Right lobe of liver (tissue), 6 donors: ENCODE measurements at places on chromosomes 7 and 10.

DNA sequence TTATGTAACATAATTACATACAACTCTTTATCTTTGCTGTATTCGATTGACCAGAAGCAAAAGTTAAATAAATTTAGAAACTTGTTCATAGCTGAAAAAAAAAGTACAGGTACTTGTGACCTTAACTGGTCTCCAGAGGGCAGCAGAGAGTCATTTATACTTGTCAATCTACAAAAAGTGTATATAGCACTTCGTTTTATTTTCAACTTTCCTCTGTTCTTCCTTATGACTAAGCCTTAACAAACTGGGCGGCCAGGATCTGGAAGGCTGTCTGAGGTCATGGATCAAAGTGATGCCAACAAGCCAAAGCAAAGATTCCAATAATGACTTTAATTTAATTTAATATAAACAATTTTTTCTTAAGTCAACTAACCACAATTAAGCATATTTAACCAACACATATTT lies 29.8 kb downstream of the C10orf67 start:
- DNase-seq: no peak
- H3K27ac ChIP-seq: no peak overlapping the region
- no peaks in the 10 kb centered on the region for H3K27me3 ChIP-seq

DNA sequence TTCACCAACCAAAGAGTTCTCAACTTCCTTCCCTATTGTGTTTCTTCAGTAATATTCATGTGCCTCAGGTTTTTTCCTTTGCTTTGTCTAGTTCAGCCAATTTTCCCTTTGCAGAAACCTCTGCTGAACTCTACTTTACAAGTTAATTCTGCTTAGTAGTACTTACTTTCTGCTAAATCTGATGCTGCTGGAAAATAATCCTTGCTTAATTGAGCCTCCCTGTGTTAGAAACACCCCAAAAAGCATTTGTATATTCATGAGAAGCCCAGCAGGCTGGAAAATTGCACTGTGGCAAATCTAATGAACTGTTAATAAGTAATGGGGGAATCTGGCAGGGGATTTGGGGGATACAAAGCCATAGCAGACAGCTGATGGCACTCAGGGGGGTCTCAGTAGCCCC lies 78.5 kb downstream of the CDCA7L start:
- H3K4me1 ChIP-seq: no peaks in the 10 kb centered on the region
- no peak overlapping the region for H3K27ac ChIP-seq
- no peaks in the 10 kb centered on the region for H3K27me3 ChIP-seq
- DNase-seq: no peak
- H3K36me3 ChIP-seq: no peaks in the 10 kb centered on the region

DNA sequence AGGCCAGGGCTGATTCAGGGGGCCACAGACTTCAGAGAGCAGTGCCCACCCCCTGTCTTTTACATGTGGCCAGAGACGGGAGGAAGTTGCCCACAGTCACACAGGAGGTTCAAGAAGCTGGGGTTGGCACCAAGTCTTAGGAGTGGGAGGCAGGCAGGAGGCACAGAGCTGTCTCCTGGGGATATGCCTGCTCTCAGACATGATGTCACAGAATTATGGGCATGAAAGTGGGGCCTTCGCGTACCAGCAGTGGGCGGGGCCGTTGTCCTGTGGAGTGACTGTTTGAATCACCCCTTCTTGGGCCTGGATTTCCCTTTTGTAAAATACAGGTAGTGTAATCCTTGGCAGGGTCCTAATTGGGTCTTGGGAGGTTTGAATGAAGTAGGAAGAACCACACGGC lies 81.2 kb upstream of the PPIF start:
- no peaks in the 10 kb centered on the region for H3K27me3 ChIP-seq
- DNase-seq: no peak
- H3K27ac ChIP-seq: peak overlapping the region; percentile 43
- H3K4me3 ChIP-seq: no peak overlapping the region

GRCh38 chr7:111560773-111561653 lies 1.3 kb downstream of the IMMP2L start:
- no peaks in the 10 kb centered on the region for H3K4me1 ChIP-seq
- no peaks in the 10 kb centered on the region for H3K27me3 ChIP-seq
- H3K27ac ChIP-seq: peak overlapping the region; percentile 94
- no peak for DNase-seq

DNA sequence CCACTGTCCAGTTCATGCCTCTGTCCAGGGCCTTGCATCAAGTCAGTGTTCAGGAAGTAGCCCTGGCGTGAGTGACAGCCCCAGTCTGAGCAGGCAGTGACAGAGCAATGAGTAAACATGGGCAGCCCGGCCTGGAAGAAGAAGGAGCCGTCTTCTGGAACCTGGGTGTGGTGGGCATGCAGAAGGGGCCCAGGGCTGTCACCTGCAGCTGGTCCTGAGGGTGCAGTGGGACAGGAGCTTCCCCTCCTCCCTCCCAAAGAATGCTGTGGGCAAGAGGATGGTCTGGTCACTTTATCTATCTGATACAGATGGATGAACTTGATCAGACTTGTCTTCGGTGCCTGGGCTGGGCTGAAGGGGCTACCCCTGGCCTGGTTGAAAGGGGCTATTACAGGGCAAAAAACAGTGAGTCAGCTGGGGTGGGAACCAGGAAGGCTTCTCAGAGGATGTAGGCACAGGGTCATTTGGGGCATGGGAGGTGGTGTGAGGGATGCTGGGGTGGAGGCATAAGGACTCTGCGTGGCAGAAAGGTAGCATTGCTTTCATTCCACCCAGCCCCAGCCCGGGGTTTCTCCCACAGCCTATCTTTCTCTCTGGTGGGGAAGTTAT lies 42.7 kb upstream of the PPIF start:
- no peaks in the 10 kb centered on the region for H3K27me3 ChIP-seq
- no peak for DNase-seq
- peaks cover 11% of the 10 kb centered on the region for H3K36me3 ChIP-seq
- no peak overlapping the region for H3K27ac ChIP-seq
- no peaks in the 10 kb centered on the region for H3K4me1 ChIP-seq
- no peak overlapping the region for H3K4me3 ChIP-seq

DNA sequence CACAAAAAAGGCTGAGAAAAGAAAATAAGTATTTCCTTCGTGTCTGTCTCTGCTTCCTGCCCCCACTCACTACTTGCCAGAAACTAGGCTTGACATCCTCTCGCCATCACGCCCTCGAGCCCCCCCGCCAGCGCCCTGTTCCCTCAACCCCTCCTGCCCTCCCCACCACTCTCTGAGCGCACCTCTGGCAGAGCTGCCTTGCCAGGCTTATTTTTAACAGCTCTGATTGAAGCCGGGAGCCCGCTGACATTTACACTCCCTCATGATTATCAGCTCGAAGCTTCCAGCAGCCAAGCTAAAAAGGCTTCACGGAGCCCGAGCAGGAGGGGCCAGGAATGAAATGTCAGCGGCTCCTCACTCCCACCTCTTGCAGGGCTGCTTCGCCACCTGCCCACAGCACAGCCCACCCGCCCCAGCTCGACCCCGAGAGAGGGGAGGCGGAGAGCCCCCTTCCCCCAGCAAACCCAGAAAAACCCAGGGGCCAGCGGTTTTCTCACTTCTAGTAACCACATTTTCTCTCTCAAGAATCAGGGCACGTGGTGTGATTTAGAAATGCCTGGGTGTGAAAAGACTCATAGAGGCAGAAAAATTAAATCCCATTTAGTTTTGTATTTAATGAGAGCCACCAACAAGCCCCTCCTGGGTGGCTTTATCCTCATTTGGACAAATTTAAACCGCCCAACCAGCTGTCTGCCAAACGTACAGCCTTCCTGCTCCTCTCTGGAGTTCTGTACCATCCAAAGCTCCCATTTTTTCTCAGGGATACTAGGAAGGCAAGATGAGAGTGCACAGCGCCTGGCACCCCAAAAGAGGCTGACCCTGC lies 89.3 kb downstream of the SLIT1 start:
- DNase-seq: no peak
- H3K27ac ChIP-seq: no peak overlapping the region
- no peaks in the 10 kb centered on the region for H3K4me1 ChIP-seq
- H3K4me3 ChIP-seq: no peak overlapping the region
- H3K27me3 ChIP-seq: no peaks in the 10 kb centered on the region
